Hepatocyte (in vitro differentiated cells): ENCODE measurements at places on chromosomes 7 and 10.
A peak's percentile ranks its signal among the peaks of the same experiment; 100 is the strongest.

- DNase-seq = no peak
Measured at GRCh38 chr10:26436848-26437247, 1.3 kb upstream of the APBB1IP start.

DNA sequence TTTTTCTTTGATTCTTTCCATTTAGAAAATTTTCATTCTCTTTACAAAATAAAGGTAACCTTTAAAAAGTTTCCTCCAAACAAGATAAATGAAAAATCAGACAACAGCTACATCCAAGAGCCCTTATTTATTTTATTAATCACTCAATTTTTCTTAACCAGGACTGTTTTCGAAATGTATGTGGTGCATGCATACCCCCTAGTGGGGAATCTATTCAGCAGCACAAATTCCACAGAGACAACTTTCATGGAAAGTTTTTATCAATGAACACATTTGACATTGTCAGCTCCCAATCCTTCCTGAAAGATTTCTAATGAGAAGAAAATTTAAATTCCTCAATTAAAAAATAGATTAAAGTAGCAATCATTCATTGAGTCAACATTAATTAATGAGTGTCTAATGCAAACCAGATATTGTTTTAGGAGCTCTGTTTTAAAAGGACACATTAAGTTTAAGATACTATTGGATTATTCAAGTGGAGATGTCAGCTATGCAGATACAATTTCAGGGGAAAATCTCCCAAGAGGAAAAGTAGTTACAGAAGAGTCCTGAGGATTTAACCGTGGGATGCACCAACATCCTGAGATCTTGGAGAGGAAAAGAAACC lies 5.2 kb upstream of the HTR7 start:
- peak; percentile 45 for DNase-seq

DNA sequence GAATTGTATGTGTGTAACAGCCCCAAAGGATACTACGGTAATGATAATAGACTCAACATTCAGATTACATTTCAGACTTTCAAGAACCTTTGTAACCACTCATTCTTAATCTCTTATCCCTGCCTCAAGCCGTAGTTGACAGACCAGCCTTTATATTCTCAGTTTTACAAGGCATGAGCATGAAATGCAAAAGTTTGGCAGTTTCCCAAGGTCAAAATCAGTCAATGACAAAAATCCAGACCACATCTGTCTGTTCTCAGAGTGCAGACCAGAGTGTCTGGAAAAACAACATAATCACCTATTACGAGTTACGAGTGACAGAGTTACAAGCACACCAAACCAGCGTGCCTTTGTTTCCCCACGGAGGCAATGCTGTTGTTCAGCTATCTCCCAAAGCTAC lies 178.6 kb upstream of the LRGUK start:
- no peak for DNase-seq

- DNase-seq = no peak
Measured at GRCh38 chr7:8204339-8205030, 57.5 kb downstream of the ICA1 start.

DNA sequence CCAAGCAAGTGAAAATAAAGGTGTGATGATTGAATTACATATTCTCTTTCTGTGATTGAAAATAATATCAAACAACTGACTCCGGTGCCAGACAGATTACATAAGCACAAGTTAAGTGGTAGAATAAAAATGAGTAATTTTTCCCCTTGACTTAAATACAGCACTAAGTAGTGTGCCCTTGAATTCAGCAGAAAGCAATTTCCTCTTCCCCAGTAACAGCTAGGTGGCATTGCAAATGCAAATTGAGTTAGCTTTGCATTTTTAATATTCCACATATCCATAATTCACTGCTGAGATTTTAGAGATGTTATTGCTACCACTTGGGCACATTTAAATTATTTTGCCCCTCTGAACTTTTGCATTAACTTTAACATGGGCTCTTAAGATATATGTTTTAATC lies 89.8 kb upstream of the NPVF start:
- DNase-seq = no peak

DNA sequence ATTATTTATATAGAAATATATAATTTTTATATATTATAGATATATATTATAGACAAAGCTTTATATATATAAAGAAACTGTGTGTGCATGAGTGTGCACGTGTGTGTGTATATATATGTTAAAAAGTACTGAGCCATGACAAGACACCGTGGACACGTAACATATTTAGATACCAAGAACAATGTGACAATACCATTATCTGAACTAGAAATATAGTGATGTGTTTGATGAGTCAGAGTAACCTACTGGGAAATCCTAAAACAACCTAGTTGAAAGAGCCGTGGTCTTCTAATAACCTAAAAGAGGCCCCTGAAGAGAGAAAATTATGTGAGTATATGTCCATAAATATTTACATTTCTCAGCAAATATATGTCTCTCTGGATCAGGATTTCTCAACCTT lies 50.7 kb upstream of the ITGB8 start:
- no peak for DNase-seq

DNA sequence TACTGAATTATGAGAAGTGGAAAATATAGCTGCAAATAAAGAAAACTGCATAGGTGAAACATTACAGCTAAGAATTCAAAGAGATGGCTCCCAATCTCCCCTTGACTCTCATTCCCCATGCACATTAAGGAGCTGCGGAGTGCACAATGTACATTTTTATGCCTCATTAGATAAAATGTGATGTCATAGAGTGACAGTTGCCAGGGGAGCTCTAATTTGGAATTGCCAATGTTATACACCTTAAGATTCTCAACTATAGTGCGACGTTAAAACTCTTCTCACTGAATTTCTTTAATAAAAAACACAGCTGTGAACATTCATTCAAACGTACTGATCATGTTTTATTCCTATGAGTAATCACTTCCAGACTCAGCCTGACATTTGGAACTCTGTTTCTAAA lies 386.9 kb upstream of the CELF2 start:
- no peak for DNase-seq

DNA sequence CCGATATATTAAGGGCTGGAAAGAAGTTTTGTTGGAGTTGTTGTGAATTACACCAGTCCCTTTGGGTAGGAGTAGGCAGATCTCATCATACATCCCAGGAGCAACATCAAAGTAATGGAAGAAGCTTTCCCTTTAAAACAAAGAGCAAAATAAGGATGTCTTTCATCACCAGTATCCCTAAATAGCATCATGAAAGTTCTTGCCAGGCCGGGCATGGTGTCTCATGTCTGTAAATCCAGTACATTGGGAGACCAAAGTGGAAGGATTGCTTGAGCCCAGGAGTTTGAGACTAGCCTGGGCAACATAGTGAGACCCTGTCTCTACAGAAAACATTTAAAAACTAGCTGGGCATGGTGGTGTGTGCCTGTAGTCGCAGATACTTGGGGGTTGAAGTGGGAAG lies 38.7 kb downstream of the LRRC20 start:
- DNase-seq = no peak

- DNase-seq = no peak
Measured at GRCh38 chr10:91287276-91287675, 66.8 kb downstream of the PCGF5 start.

DNA sequence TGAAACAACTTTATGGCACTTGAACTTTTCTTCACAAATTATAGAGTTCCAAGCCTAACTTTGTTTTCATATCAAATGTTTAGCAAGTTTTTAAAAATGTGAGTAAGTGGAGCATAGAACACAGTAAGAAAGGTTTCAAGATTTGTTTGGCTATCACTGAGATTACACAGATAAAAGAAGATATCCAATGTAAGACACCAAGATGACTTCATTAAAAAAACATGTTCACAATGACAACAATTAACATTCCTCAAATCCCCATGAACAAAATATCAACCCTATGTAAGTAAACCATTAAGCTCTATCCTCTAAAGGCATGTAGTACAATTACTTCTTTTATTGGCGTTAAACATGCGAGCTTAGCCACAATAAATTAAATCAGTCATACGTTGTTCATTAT lies 129.7 kb downstream of the RELN start:
- no peak for DNase-seq

DNA sequence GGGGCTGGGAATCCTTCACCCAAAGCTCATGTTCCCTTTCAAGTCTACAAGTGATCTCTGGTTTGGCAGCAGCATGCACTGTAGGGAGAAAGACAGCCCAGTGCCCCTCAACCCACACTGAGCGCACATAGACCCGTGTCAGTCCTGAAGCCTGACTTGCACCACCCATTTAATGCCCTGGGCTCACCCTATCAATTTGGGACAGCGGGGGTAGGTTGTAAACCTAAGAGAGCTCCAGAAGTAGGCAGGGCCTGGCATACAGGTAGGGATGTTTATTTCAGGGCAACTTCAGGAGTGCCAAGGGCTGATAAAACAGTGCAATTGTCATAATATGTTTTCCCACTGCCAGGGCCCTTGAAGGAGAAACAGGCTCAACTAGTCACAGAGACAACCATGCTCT lies 3.5 kb upstream of the ATP6V0E2 start:
- no peak for DNase-seq

GRCh38 chr7:77796109-77796508 lies 2.1 kb downstream of the TMEM60 start:
- DNase-seq = no peak

DNA sequence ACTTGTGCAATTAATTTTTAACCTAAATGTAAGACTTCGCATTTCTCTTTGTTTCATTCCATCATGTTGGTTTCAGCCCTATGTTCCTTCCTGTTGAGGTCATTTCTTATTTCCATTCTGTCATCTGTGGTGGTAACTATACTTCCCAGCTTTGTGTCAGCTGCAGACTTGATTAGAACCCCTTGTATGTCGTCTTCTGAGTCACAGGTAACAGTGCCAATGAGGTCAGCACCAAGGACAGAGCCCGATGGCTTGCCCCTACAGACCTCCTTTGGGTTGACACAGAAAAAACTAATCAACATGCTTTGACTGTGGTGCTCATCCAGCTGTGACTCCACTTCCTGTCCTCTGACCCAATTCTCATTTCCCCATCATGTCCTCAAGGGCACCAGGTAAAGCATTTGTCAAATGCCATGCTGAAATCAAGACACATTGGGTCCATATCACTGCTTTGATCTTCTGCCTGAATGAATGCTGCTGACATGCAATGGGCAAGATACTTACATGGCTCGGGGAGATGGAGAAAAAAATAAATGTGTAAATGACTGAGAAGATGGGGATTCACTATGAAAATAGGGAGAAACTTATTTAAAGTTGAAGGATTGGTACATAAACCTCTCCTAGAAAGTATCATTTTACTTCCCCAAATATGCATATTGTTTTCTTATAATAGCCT lies 25.6 kb upstream of the CRTAC1 start:
- peak; percentile 62 for DNase-seq

DNA sequence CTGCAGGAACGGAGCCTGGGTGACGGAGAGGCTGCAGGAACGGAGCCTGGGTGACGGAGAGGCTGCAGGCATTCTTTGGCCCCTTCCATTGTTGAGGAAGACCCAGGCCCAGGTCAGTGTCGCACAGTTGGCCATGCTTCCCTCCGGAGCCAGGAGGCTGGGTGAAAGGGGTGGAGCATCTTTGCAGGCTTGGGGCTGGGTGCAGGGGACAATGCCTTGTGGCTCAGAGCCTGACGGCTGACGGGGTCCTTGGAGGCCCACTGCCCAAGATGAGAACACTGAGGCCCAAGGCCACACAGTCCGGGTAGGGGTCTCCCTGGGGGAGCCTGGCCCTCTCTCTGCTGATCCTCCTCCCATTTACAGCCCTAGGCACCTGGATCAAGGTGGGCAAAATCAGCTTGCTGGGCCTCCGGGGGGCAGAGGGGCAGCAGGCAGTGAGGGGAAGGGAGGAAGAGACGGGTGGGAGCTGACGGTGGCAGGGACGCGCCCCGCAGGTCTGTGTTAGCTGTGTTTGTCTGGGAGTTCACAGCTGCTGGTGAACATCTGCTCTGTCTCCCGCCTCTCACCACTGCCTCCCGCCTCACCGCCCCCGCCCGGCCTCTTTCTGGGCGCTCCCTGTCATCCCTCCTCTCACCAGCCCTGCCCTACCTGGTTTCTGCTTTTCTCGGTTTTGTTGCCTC lies 30.6 kb upstream of the PCBD1 start:
- peak; percentile 42 for DNase-seq

DNA sequence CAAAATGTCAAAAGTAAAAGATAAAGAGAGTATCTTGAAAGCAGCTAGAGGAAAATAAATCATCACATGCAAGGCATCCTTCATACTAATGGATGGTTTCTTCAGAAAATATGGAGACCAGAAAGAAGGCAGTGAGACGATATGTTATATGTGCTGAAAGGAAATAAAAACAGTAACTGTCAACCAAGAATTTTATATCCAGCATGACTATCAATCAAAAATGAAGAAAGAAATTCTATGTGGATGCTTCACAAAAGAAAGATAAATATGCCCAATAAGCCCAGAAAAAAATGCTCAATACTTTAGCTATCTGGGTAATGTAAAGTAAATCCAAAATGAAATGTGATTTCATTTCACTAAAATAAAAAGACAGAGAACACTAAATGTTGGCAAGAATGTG lies 142.1 kb downstream of the DGKI start:
- no peak for DNase-seq

GRCh38 chr10:30821994-30822692 lies 192.6 kb upstream of the LYZL2 start:
- DNase-seq = no peak
